ENCODE measurements at places on chromosomes 3 and 15. TPM values are rescaled to one million over a fixed set of nuclear protein-coding genes. Genes with fewer than 3 reads are reported as not detected.

DNA sequence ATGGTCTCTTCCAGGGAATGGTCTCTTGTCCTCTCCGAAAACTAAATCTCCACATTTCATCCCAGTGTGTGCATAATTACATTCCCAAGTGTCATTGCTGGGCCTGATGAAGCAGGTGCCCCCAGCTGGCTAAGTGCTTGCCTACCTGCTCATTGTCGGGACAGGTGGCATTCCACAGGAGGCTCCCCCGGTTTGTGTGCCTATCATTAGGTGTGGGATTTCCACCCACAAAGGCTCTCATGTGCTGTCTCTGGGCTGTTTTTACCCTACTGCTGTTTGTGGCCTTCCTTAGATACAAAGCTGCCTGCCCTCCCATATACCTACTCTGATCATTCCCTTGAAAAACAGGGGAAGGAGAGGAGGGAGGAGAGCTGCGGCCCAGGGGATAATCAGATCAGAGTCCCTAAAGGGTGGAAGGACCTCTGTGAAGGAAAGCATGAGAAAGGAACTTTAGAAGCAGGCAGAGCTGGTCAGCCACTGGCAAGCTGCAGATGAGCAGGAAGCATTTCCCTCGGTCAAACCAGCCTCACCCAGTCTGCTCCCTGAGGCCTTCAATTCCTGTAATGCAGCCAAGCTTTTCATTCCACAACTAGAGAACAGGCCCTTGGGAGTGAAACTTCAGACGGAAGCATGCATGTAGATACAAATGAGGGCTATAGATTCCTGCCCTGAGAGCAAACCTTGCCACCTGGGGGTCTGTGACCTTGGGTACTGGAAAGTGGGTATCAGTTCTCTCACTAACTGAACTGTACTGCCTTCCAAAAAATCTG is 60.7 kb upstream of the HEG1 start:
- no peak overlapping the region for H3K4me3 ChIP-seq
- H3K36me3 ChIP-seq, result no peaks in the 10 kb centered on the region
- DNase-seq, result peak; percentile 53

DNA sequence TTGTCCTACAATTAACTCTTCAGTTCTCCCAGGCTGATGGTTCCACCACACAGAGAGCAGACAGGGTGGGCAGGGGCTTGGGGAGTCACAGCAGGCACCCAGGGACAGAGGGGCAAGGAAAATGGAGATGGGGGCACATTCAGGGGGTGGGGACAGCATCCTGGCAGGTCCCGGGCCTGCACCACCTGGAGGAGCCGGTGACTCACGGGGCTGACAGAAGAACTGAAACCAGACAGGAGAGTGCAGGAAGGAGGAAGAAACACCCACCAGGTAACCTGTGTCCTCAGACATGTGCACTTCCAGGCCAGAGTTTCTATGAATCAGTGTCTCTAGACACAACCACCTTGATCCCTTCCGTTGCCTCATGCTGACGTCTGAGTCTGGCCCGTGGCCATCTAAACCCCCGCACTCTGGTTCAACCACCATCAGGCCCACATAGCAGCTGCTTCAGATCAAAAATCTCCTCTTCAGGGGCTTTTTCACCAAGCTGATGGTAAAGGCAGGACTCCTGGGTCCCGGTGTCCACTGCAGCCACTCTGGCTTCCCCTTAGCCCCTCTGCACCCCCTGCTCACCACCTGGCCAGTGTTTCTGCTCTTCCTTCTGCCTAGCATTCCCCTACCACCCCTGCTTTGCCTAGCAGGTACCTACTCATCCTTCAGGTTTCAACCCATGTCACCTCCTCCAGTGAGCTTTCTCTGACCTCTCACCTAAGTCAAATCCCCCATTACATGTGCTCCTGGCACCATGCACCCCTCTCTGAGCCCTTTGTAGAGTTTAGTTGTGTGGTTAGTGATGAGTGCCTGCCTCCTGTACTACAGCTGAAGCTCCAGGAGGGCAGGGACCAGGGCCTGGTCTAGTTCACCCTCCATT is 16.5 kb upstream of the CYP11A1 start:
- H3K4me3 ChIP-seq, result no peak overlapping the region
- no peaks in the 10 kb centered on the region for H3K36me3 ChIP-seq
- DNase-seq, result no peak
- H3K4me1 ChIP-seq, result peaks cover 17% of the 10 kb centered on the region

The TEX9 gene
- total RNA-seq, result 5.2 TPM

DNA sequence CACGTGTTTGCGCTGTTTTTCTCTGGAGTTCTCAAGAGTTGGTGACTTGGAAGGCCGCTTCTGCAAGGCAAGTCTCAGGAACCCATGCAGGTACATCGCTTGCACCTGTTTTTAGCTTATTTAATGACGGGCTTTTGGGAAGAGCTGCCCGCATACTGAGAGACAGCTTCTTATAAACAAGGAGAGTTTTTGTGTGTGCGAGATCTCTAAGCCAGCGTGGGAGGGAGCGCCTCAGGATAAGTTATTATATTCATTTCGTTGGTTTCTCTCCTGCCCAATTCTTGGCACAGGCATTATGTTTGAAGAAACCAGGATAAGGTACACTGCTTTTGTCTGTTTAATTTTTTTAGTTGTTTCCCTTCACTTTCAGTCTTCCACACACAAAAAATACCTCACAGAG is 11.4 kb upstream of the SACM1L start:
- peaks cover 23% of the 10 kb centered on the region for H3K4me1 ChIP-seq
- H3K27me3 ChIP-seq, result no peaks in the 10 kb centered on the region
- peaks cover 39% of the 10 kb centered on the region for H3K36me3 ChIP-seq
- DNase-seq, result no peak
- peak overlapping the region; percentile 68 for H3K27ac ChIP-seq

GRCh38 chr15:81418891-81419290 is 44.9 kb upstream of the TMC3 start:
- no peaks in the 10 kb centered on the region for H3K36me3 ChIP-seq
- no peak overlapping the region for H3K27ac ChIP-seq
- H3K27me3 ChIP-seq, result no peaks in the 10 kb centered on the region
- no peak overlapping the region for H3K4me3 ChIP-seq
- H3K4me1 ChIP-seq, result no peaks in the 10 kb centered on the region
- DNase-seq, result no peak

DNA sequence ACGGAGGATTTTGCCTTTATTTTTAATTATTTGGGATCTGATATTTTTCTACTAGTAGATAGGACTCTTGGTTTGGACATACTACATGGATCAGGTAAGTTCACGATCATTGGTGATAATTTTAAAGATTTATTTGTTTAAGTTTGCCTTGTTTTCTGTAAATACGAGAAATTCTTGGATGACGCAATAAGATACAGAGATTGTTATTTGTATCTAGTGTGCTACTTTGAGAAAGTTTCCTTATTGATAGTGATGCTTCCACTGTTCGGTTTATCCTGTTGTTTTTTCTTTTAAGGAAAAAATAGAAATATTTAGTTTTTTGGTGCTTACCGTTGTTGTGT is 577 bp downstream of the CHD2 start:
- H3K27ac ChIP-seq, result peak overlapping the region; percentile 96
- H3K4me3 ChIP-seq, result peak overlapping the region; percentile 54
- no peaks in the 10 kb centered on the region for H3K27me3 ChIP-seq

- H3K27me3 ChIP-seq, result no peaks in the 10 kb centered on the region
- H3K36me3 ChIP-seq, result no peaks in the 10 kb centered on the region
- H3K27ac ChIP-seq, result no peak overlapping the region
- no peak overlapping the region for H3K4me3 ChIP-seq
- H3K4me1 ChIP-seq, result no peaks in the 10 kb centered on the region
Observed at GRCh38 chr15:89673165-89673512, 6.0 kb downstream of the PLIN1 start.
